ENCODE measurements at places on chromosomes 1 and 21.

GRCh38 chr1:228176461-228177182 is 11.0 kb downstream of the IBA57 start:
- no peak for DNase-seq

DNA sequence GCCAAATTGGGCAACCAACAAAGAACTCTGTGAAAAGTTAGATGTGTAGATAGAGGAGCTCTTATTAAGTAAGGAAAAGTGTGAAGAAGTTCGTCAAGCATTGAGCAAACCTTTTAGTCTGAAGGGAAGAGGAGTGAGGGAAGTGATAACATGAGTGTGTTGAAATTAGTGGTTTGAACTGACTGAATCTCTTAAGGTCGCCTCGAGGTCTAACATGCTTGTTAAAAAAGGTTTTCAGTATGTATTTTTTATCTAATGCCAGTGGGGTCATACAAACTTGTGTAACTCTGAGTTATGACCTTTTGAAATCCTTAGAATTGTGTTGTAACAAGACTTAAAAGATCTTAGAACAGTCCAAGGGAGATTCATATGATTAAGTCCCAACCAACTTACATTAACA is 34.1 kb downstream of the SOAT1 start:
- no peak for DNase-seq

GRCh38 chr1:118306851-118307250 is 121.8 kb upstream of the SPAG17 start:
- no peak for DNase-seq

DNA sequence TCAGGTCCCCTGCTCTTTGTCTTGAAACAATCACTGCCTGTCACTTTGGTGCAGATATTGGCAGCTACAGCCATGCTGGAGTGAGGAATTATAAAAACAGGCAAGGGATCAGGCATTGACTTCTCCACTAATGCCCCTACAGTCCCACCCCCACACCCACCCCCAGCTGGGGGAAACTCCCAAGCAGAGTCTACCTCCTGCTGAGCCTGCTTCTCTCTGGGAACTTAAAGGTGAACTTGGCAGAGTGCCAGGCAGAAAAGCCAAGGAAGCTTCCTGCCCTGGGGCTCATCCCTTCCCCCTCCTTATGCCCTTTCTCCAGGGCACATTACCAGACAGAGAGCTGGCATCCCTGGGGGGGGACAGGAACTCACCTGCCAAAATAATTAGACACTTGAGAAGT is 6.7 kb downstream of the NCMAP start:
- no peak for DNase-seq

DNA sequence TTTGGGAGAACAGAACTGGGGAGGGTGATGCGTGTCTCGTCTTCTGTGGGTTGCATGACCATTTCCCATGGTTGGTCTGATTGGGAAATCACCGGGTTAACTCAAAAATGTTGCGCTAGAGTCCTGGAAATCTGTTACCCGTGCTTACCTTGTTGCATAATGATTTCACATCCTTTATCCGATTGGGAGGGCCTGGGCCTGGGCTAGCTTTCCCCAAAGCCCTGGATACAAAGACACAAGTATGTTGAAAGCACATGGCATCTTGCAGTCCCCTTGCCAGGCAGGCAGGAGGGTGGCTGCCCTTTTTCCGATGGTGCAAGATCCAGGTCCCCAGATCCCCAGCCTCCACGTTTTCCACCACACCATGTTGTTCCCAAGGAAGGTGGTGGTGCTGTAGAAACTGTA is 582 bp downstream of the TRPM2 start:
- no peak for DNase-seq

GRCh38 chr1:60891281-60891680 is 191.1 kb upstream of the NFIA start:
- DNase-seq, result no peak

DNA sequence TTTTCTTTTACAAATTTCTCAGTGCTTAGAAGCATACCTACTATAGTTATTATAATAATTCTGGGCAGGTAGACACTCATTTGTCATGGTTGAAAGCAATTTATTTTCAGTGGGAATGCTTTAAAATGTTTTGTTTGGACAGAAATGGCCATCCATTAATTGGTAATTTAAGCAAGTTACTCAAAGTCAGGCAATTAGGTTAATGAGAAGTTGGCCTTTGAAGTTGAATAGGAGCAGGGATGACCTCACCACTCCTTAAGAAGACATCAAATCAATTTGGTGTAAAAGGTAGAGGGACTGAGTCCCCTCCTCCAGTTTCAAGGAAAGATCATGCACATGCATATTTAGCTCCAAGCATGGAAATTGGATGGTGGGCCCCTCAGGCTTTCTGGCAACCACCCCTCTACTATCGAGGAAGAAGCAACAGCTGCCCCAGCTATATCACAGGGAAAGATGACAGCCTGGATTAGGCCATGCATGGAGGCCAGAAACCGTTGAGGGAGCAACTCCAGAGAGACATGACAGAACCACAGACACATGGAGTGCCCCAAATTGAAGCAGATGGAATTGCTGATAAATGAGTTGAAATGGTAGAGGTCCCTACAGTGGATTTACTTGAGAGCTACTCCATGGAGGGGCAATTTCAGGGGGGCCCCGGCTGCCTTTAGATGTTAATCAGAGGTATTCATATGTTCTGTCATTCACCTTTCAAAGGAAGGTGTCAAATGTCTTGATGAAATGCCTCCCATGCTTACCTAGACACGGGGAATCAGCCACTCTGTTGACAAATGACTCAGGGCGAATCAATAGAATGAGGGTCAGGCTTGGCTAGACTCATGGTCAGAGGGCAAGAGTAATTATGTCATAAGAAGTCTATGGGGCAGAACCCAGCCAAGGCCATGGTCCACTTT is 26.7 kb downstream of the HLX start:
- no peak for DNase-seq
